Stimulated activated CD4-positive, alpha-beta T cell treated with anti-CD3 and anti-CD28 coated beads, Interleukin-12 subunit alpha, Interleukin-12 subunit beta, amount 100 ng/mL, for 48 hours (primary cell): ENCODE measurements at places on chromosomes 13 and 19.

DNA sequence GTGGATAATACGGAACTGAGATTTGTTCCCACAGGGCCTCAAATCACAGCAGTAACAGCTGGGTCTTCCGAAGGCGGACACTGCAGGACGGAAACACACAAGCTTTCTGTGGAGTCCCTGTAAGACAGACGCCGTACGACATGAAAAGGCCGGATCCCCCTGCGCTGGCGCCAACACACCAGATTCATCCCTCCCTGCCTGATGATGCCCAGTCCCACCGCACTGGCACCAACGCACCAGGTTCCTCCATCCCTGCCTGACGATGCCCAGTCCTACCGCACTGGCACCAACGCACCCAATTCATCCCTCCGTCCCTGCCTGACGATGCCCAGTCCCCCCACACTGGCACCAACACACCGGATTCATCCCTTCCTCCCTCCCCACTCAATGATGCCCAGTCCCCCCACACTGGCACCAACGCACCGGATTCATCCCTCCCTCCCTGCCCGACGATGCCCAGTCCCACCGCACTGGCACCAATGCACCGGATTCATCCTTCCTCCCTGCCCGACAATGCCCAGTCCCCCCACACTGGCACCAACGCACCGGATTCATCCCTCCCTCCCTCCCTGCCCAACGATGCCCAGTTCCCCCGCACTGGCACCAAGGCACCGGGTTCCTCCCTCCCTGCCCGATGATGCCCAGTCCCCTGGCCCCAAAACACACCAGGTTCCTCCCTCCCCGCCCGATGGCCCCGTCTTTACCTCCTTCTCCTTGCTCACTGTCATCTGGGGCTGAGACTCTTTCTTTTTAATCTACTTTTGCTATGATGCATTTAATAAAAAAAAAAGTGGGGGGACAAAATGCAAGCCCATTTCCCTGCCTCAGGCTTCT lies 55.1 kb downstream of the RASA3 start:
- no peak for DNase-seq

DNA sequence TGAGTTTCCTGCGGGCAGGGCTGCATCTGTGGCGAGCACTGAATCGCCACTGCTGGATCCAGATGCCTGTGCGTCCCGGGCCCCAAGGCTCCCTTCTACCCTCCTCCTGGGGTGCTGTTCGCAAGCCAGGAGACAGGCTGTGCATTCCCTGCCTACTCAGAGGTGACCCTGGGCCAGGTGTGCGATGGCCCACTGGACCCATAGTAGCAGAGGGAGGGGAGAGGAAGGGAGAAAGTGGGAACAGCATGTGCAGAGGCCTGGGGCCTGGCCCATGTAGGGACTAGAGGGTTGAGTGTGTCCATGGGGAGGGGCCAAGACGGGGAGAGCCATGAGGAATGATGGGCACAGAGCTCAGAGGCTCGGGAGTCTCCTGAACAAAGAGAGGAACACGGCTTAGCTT lies 27.3 kb downstream of the CARM1 start:
- no peak for DNase-seq

GRCh38 chr13:35785576-35786303 lies 309.3 kb upstream of the MAB21L1 start:
- DNase-seq: no peak

- DNase-seq: no peak
Observed at GRCh38 chr13:110538632-110539031, 22.9 kb downstream of the RAB20 start.

- DNase-seq: no peak
Observed at GRCh38 chr13:98938801-98939200, 39.1 kb downstream of the DOCK9 start.

DNA sequence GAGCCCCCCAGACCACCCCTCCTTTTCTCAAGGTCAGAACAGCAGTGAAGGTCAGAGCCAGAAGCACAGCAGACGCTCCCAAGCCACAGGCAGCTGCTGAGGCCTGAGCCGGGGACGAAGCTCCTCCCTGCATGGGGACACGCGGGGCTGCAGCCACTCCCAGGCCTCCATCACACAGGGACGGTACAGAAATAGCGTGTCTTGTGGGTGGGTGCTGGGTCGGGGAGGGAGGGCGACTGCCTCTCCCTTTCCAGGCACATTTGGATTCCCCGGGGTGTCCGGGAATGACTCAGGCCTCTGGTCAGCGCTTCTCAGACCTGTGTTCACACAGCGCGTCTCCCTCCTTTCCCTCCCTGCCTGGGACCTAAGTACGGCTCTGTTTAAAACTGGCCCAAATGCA lies 33.2 kb downstream of the RASA3 start:
- DNase-seq: no peak

- no peak for DNase-seq
Observed at GRCh38 chr13:38702669-38703068, 15.8 kb downstream of the FREM2 start.

GRCh38 chr13:46281779-46282178 lies 70.1 kb downstream of the LRRC63 start:
- DNase-seq: no peak
